ENCODE measurements at places on chromosomes 4 and X.

DNA sequence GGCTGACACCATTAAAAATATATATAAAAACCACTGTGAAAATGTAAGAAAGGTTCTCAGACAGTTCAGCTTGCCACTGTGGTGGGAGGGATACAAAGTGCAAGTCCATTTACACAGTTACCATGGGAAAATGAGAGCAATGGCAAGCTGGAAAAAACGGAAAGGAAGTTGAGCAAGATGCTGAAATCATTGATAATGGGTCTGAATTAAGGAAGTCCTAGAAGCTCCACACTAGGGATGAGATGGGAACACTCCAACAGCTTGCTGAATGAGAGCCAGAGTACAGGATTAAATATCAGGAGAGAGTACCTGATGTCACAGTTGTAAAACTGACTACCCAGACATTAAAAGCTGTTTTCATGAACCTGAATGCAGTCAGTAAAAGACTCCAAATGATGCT lies 218.6 kb downstream of the PRDM5 start:
- no peak for DNase-seq

GRCh38 chr4:57605376-57605775 lies 495.2 kb upstream of the IGFBP7 start:
- DNase-seq: no peak

DNA sequence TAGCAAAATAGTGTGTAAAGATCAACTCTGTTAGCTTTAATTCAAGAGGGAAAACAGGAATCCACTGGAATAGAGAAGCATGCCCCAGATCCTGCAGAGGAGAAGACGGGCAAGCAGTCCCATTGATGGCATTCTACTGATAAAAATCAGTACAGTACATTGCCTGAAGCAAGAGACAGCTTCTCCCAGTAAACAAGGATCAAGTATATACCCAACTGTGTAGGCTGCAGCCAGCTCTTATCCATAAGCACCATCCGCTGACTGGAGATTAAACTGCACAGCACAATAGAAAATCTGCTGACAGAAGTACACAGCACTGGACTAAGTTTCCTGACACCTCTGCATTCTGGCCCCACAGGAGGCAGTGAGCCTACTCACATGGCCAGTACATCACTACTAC lies 110.1 kb downstream of the COX18 start:
- DNase-seq: no peak

- no peak for DNase-seq
Measured at GRCh38 chr4:136277741-136278140, 1254.6 kb downstream of the PCDH18 start.

Data from HCT116 (cell line).